Posterior vena cava (tissue), 2 donors: ENCODE measurements at places on chromosomes 2 and 18. TPM values are rescaled to one million over a fixed set of nuclear protein-coding genes. Genes with fewer than 3 reads are reported as not detected.

- no peak for DNase-seq
Measured at GRCh38 chr2:60486067-60486466, 67.4 kb downstream of the BCL11A start.

DNA sequence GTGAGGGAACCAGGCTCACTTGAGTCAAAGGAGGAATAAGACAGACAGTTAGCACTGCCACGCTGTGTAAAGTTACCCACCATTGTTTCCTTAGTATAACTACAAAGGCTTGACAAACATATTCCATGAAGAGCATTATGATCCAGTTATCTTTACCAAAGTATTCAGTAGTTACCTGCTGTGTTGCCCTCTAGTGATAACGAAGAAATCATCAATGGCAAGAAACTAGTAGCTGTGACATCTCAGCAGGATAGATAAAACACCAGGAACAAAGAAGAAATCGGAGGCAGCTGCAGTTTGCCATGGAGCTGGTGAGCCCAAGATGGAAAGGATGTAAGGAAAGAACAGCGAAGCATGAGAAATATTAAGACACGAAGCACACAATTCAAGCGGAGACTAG lies 215.3 kb upstream of the FSHR start:
- no peak for DNase-seq

DNA sequence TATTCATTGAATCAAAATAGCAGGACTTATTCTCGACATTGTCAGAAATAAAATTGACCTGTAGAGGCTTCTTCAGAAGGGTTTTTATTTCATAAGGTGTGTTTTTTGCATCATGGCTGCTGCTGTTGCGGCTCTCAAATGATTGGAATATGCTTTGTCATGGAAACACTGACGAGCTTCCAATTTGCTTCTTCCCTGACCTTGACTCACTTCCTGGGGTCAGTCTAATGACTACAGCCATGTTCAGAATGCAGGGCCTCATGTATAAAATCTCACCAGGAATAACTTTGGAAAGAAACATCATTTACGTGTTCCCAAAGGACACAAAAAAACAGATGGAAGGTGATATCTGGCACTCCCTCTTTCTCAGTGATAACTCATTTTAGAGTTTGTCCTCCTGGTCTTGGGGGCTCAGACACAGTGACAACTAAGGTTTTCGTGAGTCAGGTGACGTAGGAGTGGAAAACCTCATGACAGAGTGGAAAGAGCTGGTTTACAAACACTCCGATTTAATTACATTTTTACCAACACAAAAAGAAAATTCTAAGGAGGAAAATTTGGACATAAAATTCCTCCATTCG lies 467.0 kb upstream of the RAB12 start:
- no peak for DNase-seq

GRCh38 chr18:62611453-62612288 lies 88.8 kb downstream of the ZCCHC2 start:
- DNase-seq: no peak

- no peak for DNase-seq
Measured at GRCh38 chr2:68737711-68738110, 3.1 kb downstream of the ARHGAP25 start.

DNA sequence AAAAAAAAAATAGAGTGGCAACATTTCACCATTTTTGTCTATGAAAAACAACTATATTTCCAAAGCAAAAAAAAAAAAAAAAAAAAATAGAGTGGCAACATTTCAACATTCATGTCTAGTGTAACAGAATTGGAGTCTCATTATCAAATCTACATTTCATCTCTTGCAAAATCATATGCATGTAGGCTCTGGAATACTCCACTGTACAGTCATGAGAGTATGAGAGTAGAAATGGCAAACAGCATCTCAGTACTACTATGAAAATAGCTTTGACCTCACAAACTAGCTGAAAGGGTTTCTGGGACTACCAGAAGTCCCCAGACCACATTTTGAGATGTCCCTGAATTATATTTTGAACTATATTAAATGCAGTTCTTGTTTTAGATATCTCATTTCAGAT lies 82.8 kb downstream of the SMAD2 start:
- no peak for DNase-seq

The RTP5 gene
- 0.10 TPM for total RNA-seq

DNA sequence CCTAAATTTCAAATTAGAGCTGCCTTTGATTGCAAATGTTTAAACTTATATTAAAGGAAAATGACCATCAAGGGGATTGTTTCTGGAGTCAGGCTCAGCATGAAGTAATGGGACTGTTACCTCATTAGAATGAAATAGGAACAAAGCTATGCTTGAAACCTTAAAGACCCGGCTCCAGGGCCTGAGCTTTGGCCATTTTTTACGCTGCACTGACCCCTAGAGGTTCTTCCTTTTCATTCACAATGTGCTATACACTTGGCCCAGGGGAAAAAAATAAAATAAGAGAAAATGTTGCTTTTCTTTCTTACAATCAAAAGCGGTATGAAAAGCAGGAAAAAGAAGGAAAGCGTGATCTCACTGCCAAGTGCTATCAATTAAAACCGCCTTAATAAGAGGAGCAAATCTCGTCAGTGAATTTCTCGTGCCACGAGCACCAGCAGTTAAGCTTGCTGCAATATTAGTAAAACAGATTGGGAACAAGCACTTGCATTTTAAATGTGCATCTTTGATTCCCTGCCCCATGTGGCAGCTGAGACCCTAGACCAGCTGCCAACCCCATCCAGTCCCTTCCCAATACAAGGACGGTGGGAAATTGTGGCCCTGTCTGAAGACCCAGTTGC lies 96.6 kb downstream of the MBD2 start:
- DNase-seq: no peak

GRCh38 chr2:145012806-145013205 lies 492.9 kb upstream of the ZEB2 start:
- no peak for DNase-seq

The GALM gene
- 18.3 TPM for total RNA-seq

DNA sequence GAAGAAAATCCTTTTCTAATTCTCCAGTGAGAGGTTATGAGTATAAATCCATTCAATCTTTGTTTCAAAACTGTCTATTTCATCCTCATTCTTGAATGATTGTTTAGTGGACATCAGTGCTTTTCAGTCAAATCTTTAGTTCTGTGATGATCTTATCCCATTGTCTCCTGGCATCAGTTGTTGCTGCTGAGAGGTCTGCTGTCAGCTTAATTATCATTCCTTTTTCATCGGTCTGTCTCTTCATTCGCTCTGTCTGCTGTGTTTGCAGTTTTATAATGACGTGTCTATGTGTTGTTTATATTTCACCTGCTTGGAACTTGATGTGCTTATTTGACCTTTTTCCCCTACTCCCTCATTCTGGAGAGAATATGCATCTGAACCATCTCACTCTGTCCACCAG lies 69.2 kb upstream of the GLI2 start:
- DNase-seq: no peak

DNA sequence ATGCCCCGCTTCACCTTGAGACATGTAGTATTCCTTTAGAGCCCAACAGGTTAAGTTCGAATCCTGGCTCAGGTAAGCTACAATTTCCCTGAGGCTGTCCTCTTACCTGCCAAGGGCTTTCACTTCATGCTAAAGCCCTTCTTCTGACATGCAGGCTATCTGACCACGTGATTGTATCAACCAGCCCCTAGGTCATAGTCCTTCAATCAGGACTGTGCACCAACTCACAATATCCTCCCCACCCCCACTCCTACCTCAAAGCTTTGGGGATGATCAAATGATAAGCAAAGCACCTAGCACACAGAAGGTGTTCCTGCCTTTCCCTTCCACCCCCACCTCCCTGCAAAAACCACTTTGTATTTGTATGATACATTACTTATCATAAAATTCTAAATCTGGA lies 78.9 kb downstream of the AAK1 start:
- DNase-seq: no peak

- DNase-seq: peak; percentile 94
Measured at GRCh38 chr2:217980036-217980435, 22.8 kb downstream of the TNS1 start.

GRCh38 chr2:184765112-184765895 lies 167.0 kb downstream of the ZNF804A start:
- no peak for DNase-seq

DNA sequence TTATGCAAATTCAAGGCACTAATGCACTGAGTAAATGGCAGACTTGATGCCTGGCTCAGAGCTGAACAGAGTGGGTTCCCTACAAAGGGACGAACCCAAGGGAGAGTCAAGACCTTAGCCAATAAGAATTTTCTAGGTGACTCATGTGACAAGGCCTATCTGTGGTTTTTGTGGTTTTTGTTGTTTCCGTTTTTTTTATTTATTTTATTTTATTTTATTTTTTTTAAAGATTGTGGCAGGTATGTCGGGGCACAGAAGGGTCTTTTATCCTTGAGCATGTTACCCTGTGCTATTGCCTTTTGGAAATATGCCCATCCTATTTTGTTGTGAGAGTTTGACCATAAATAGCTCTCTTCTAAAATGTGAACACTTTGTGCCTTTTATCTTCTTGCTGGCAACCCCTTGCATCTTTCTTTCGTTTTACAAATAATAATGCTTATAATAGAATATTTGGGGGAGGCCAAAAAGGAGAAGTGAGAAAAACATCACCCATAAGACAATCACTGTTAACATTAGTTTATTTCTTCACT lies 113.4 kb upstream of the AQP4 start:
- DNase-seq: no peak

DNA sequence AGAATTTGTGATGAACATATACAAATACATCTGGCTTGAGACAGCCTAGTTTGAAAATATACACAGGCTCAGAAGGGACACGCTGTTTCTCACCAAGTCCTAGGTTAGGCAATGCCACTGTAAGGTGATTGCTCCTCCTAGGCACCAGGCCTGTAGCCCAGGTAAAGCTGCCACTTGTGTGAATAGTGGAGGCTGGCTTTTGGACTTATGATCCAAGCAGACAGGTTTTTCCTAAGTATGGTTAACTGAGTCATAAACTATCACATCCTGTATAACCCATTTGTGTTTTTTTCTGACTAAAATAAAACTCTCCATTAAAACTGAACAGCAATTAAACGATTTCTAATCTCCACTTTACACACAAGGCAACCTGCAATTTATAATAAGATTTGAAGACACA lies 81.0 kb downstream of the SEMA4F start:
- DNase-seq: no peak

GRCh38 chr18:3605954-3606443 lies 156.0 kb downstream of the TGIF1 start:
- DNase-seq: peak; percentile 35

The CRYGD gene
- total RNA-seq: not detected

DNA sequence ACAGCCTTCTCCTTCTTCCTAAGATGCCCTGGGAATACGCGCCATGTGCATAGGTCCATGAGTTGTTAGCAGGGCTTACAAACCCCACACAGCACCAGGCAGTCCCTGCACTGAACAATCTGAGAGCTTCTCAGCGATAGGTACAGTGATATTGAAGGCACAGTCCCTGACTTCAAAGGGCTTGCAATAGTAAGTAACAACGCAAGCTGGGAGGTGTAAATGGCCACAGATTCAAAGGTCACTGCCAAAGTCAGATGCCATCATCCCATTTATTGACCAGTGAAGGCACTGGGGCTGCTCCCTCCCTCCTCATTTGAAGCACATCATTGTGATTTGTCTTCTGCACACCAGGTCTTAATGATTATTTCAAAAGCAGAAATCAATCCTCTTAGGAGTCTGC lies 541 bp upstream of the SCYGR3 start:
- no peak for DNase-seq

- no peak for DNase-seq
Measured at GRCh38 chr2:165149439-165149838, 54.4 kb downstream of the SCN3A start.

GRCh38 chr2:16971722-16972234 lies 306.1 kb upstream of the CYRIA start:
- DNase-seq: no peak

GRCh38 chr2:157971702-157972101 lies 95.6 kb upstream of the ACVR1 start:
- DNase-seq: no peak

DNA sequence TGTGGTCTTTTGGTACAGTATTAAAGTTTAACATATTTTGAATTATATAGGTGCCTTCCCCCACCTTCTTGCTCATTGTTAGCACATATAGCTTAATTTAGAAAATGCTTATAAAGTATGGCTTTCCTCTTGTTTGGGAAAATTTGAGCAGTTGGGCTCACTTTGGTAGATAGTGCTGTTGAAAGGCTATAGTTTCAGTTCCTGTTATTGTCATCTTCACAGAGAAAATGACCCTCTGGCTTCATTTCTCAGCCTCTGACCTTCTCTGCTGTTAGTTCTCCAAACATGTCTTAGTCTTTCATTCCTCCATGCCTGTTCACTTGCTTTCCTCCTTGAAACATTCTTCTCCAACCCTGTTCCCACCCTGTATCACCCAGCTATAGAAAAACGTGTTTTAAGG lies 200.6 kb downstream of the WDR7 start:
- no peak for DNase-seq

- no peak for DNase-seq
Measured at GRCh38 chr2:167581961-167582574, 665.3 kb downstream of the STK39 start.

- no peak for DNase-seq
Measured at GRCh38 chr2:172223601-172224054, 120.9 kb upstream of the DLX2 start.

GRCh38 chr2:80815259-80815658 lies 510.7 kb upstream of the LRRTM1 start:
- DNase-seq: no peak

DNA sequence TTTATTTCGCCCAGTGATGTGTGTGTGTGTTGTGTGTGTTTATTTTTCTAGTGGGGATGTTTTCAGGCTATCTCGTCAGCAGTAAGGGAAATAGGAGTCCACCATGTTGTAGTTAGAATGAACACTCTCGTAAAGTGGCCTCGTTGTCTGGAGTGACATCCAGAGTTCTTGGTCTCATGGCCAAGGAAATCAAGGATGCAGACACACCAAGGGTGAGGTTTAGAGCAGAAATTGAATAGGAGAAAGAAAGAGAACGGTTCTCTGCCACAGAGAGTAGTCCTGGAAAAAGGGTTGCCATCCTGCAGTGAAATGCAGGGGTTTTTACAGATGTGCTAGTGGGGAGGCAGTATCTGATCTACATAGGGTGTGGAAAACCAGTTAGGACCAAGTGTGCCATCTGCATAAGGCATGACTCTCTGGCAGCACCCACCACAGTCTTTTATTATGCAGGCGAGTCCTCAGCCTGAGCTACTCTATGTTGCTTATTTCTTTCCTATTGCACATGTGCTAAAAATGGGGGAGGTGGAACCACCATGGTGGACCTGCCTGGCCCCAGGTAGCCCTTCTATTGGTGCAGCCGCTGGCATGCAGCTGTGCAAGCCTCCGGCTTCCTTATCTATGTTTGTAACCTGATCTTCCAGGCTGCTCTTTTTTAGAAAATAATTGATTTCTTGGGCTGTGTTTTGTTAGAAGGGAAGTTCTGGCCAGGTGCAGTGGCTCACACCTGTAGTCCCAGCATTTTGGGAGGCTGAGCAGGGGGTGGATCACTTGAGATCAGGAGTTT lies 23.2 kb downstream of the RALB start:
- no peak for DNase-seq

The GBX2 gene
- total RNA-seq: not detected

The DUSP11 gene
- 17.0 TPM for total RNA-seq

- DNase-seq: no peak
Measured at GRCh38 chr18:73768043-73768442, 379.6 kb downstream of the FBXO15 start.
